Sigmoid colon (tissue), 7 donors: ENCODE measurements at places on chromosomes 16 and 17. TPM values are rescaled to one million over a fixed set of nuclear protein-coding genes. Genes with fewer than 3 reads are reported as not detected.

Gene CCL11
- 5.6 TPM for polyA plus RNA-seq

- H3K27ac ChIP-seq: no peak overlapping the region
- no peak overlapping the region for H3K4me3 ChIP-seq
- no peaks in the 10 kb centered on the region for H3K27me3 ChIP-seq
- no peak for DNase-seq
- no peaks in the 10 kb centered on the region for H3K4me1 ChIP-seq
- no peaks in the 10 kb centered on the region for H3K36me3 ChIP-seq
Observed at GRCh38 chr17:56119936-56120335, 33.3 kb upstream of the ANKFN1 start.

GRCh38 chr17:9868552-9868951 lies 36.5 kb downstream of the RCVRN start:
- H3K27me3 ChIP-seq: no peaks in the 10 kb centered on the region
- DNase-seq: no peak
- H3K36me3 ChIP-seq: no peaks in the 10 kb centered on the region
- H3K4me3 ChIP-seq: no peak overlapping the region
- H3K27ac ChIP-seq: no peak overlapping the region

DNA sequence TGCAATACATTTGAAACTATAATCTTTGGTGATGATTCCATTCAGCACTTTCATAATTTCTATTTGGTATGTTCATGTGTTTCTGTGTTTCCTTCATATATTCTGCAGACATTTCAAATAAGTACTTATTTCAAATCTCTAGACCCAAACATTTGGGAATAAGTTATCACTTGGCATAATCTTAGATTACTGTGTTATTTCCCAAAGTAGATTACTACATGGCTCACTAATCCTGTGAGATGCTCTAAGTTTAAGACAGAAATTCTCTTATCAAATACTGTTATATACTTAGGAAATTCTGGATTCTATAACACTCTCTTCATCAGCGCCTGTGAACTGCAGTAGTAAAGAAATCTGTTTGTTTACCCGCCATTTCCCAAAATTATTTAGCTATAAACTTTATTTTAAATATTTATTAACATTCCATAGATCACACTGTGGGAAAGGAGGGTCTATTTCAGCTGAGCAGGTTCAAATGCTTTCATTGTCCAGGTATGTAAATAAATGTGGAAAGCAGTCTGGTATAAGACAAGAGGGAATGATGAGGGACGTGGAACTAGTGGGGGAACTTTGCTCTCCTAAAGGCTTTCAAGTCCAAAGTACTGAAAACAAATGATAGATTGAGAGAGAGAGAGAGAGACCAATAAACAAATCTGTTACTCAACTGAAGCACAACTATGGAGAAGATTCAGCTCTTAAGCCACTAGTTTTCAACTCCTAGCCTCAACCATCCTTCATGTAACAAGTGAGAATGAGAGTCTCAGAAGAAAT lies 61.8 kb upstream of the TOM1L1 start:
- no peak for DNase-seq
- H3K4me3 ChIP-seq: no peak overlapping the region
- H3K27me3 ChIP-seq: no peaks in the 10 kb centered on the region
